ENCODE measurements at places on chromosomes 1 and 21. TPM values are rescaled to one million over a fixed set of nuclear protein-coding genes. Genes with fewer than 3 reads are reported as not detected.
A peak's percentile ranks its signal among the peaks of the same experiment; 100 is the strongest.

- no peak overlapping the region for H3K4me3 ChIP-seq
- peaks cover under 1% of the 10 kb centered on the region for H3K27me3 ChIP-seq
- DNase-seq: no peak
- H3K4me1 ChIP-seq: no peaks in the 10 kb centered on the region
Observed at GRCh38 chr1:186842547-186842946, 13.8 kb downstream of the PLA2G4A start.

The CTSK gene
- total RNA-seq: 13.7 TPM

- no peak overlapping the region for H3K27ac ChIP-seq
- DNase-seq: no peak
- peaks cover 9% of the 10 kb centered on the region for H3K36me3 ChIP-seq
- H3K27me3 ChIP-seq: no peaks in the 10 kb centered on the region
Observed at GRCh38 chr1:168235548-168235885, 9.7 kb downstream of the SFT2D2 start.

- H3K27me3 ChIP-seq: no peaks in the 10 kb centered on the region
- no peak for DNase-seq
- peak overlapping the region; percentile 81 for H3K27ac ChIP-seq
- H3K4me1 ChIP-seq: peaks cover 55% of the 10 kb centered on the region
- H3K4me3 ChIP-seq: peak overlapping the region; percentile 66
Observed at GRCh38 chr21:44872323-44872648, 1.2 kb downstream of the PTTG1IP start.

The DCAF6 gene
- 29.1 TPM for total RNA-seq

DNA sequence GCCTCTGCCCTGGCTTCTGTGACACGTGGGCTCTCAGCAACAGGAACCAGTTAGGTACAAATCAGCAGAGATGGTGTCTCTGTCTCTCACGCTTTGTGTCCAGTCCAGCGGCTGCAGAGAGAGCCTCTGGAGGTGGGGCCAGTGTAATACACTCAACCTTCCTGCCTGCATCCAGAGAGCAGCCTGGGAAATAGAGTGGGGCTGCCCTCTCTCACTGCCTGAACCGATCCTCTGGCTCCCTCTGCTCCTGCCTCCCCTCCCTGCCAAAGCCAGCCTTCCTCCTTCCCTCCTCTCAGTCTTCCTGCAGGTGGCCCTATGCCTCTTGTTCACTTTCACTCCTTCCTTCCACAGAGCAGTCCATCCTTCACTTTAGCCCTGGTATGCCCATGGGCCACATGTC is at the start of gene ZNF648:
ZNF648 (minus strand) TSS at position 119 of the 400 bp plus-strand sequence. CDS start 3,702 bp downstream, outside the sequence.
- no peak within 1 kb of the TSS for H3K4me3 ChIP-seq
- no peak within 1 kb of the TSS for H3K27ac ChIP-seq
- no peaks in the 10 kb centered on the region for H3K27me3 ChIP-seq
- no peaks in the 10 kb centered on the region for H3K4me1 ChIP-seq

DNA sequence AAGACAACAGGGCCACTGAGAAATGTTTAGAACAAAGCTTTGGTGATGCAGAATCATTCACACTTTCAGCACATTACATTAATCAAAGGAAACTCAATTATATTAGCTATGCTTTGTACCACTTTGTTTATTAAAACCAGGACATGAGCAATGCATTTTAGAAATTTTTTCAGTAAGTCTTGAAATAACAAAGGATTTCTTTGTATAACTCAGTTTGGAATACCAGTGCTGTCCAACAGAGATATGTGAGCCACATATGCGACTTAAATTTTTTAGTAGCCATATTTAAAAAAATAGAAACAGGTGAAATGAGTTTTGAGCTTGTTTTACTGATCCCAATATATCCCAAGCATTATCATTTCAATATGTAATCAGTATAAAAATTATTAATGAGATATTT is 18.8 kb upstream of the F3 start:
- H3K4me1 ChIP-seq: no peaks in the 10 kb centered on the region
- no peaks in the 10 kb centered on the region for H3K36me3 ChIP-seq
- H3K4me3 ChIP-seq: no peak overlapping the region
- H3K27ac ChIP-seq: no peak overlapping the region
- no peaks in the 10 kb centered on the region for H3K27me3 ChIP-seq
- DNase-seq: no peak

GRCh38 chr1:12006167-12006921 is 13.0 kb upstream of the MIIP start:
- no peaks in the 10 kb centered on the region for H3K27me3 ChIP-seq
- DNase-seq: no peak
- H3K27ac ChIP-seq: no peak overlapping the region
- H3K4me3 ChIP-seq: no peak overlapping the region
